Activated T-cell treated with anti-CD3 and anti-CD28 coated beads, Interleukin-2, amount 50 U/mL, for 48 hours (primary cell): ENCODE measurements at places on chromosomes 2 and 18.

GRCh38 chr2:226693521-226693920 is 106.1 kb downstream of the IRS1 start:
- DNase-seq, result no peak

- no peak for DNase-seq
Observed at GRCh38 chr2:177282181-177282641, 17.7 kb upstream of the NFE2L2 start.

GRCh38 chr2:96117701-96118588 is 1.6 kb upstream of the ADRA2B start:
- no peak for DNase-seq

- no peak for DNase-seq
Observed at GRCh38 chr2:239296020-239296932, 104.5 kb downstream of the HDAC4 start.

DNA sequence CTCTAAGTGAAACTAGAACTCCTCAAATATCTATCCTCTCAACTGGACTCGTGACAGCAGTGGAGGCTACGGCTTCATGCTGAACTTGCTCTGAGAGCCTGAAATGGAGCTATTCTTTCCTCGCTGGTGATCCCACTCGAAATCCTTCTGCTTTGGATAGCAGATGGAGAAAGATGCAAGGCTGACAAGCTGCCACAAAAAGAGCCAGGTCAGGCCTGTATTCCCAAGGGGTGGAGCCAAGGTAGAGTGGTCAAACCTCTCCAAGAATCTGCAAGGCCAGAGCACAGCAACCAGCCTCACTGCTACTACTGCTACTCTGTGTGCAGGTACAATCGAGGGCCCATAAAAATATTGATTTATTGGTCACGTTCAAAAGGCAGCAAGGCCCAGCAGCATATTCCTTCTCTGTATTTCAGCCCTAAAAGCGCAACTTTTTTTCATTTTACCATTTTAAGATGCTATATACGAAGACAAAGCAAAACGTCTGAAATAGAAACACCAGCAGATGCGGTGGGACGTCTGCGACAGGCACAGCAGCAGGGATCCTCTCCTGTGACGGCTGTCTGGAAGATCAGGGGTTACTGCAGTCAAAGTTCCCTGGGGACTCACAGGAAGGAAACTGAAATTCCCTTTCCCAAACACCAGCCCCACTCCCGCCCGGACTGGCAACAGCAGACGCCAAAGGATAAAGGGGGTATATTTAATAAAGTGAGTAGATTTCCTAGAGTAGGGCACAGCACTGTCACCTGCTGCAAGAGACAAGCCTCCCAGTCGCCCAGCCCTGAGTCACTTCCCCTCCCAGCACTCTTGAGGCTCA is 2.4 kb downstream of the SPRED2 start:
- DNase-seq, result no peak
